Fibroblast of gingiva (primary cell): ENCODE measurements at places on chromosomes 1 and 21.

GRCh38 chr1:155678027-155678426 lies 10.5 kb downstream of the YY1AP1 start:
- no peak for DNase-seq

GRCh38 chr1:158199849-158200248 lies 19.2 kb downstream of the CD1D start:
- no peak for DNase-seq

- DNase-seq: no peak
These were observed 3.5 kb upstream of the RAP1GAP start for GRCh38 chr1:21672478-21673276.

- no peak for DNase-seq
These were observed 61.6 kb upstream of the ADARB1 start for GRCh38 chr21:45012662-45013259.
